ENCODE measurements at places on chromosomes 5 and 9.

DNA sequence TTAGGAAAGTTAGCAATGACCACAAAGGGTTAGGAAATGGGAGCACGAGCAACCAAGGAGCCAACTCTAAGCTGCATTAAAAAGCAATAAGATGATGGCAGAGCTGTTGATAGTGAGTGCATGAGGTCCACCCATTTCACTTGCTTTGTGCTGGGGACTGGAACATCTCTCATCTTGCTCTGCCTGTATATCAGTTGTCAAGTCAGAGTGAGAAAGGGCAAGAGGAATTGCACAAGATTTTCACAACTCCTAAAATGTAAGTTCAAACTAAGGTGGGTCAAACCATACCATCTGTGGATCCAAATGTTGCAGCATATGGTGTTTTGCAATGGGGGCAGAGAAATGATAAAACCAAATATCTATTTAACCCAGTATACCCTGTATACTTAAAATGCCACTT is 2.8 kb upstream of the ESM1 start:
- DNase-seq: no peak

- no peak for DNase-seq
Observed at GRCh38 chr5:27489701-27490100, 451.3 kb upstream of the CDH9 start.

DNA sequence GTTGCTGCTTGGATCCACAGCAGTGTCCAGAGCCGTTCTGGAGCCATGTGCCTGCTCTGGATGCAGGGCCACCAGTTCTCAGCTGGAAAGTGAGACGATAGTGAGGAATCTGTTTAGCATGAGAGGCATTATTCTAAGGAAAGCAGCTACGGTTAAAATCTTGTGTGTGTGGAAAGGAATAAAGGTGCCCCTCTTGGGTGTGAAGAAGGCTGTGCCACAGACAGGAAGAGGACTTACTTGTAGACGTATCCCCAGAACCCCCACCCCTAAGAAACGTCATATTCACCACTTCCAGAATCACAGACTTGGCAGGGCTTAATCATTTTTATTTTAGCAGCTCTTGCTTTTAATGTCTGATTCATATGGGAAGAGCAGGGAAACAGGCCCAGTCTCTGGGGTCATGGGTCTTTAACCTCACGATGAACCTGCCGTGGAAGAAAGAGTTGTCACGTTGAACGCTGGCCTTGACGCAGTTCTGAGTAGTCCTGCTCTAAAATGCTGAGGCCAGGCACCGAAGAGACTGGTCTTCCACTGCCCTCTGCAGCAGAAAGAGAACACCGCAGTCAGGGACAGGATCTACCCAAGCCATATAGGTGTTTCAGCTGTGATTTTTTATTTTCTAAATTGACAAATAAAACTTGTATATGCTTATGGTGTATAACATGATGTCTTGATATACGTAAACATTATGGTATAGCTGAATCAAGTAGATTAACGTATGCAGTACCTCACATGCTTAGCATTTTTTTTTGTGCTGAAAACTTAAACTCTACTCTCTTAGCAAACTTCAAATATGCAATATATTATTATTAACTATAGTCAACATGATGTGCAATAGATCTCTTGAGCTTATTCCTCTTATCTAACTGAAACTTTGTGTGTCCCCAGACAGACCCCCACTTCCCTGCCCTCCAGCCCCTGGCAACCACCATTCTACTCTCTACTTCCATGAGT is 38.8 kb downstream of the CARTPT start:
- DNase-seq: no peak

GRCh38 chr9:124761710-124762109 is 9.4 kb downstream of the NR6A1 start:
- DNase-seq: no peak

DNA sequence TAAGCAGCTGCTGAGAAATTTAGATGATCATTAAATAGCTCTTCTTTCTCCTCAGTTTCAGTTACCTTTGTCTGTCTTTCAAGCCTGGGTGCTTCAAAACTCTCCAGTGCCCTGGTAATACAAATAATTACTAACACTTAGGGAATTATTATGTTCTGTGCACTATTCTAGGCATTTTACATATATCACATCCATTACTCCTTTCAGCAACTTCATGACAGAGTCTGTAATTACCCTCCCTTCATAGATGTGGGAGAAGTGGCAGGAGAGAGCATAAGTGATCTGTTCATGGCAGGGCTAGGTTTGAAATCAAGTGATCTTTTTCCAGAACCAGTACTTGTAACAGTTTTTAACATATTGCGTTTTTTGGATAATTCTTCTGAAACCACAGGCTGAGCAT is 32.0 kb downstream of the MAN2A1 start:
- DNase-seq: no peak

DNA sequence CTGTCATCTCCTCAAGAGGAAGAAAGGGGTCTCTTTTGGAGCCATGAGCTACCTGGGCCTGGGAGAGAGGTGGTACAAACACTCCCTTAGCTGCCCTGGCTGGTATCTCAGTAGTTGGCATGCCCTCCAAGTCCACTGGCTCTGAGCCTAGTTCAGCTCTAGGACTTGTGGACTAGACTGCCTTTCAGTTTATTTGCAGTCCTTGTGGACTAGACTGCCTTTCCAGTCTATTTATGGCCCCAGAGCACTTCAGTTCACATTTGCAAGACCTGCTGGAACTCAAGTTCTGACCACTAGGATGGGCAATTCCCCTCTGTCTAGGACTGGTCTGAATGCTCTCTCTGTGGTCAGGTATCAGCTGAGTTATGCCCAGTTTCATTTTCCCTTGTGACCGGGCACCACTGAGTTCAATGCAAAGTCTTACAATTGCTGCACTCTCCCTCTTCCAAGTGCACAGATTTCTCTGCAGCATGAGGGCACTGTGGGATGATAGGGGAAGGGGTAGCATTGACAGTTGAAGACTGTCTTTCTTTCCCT is 1019.0 kb downstream of the TAF11L14 start:
- no peak for DNase-seq

GRCh38 chr5:67133776-67134175 is 62.8 kb downstream of the CD180 start:
- no peak for DNase-seq

DNA sequence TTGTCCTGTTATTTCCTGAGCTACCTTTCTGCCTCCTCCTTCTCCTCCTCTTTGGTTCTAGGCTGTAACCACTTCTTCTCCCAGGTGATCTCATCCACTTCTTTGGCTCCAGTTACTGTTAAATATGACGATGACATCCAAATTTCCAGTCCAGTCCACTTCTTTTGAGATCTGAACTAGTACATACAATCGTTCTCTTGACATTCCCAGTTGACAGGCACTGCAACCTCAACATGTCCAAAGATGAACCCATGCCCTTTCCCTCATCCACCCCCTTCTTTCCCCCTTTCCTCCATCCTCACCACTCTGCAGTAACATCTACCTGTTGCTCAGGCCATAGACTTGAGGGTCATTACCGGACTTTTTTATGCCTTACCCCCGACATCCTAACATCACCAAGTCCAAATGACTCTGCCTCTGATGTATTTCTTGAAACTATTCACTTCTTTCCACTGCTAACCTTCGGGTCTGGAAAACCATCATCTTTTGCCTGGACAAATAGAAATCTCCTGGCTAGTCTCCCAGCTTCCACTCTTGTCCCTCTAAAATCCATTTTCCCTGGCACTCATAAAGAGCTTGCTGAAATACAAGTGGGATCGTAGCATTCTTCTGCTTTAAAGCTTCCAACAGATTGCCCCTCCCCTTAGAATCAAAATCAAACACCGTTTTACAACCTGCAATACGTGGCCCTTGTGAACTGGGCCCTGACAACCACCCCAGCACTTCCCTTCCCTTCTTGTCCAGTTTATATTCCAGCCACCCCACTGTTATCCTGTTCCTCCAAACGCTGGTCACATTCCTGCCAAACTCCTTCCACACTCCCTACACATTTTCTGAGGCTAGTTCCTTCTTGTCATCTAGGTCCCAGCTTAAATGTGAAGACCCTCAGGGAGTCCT is 31.5 kb downstream of the KLF9 start:
- no peak for DNase-seq

DNA sequence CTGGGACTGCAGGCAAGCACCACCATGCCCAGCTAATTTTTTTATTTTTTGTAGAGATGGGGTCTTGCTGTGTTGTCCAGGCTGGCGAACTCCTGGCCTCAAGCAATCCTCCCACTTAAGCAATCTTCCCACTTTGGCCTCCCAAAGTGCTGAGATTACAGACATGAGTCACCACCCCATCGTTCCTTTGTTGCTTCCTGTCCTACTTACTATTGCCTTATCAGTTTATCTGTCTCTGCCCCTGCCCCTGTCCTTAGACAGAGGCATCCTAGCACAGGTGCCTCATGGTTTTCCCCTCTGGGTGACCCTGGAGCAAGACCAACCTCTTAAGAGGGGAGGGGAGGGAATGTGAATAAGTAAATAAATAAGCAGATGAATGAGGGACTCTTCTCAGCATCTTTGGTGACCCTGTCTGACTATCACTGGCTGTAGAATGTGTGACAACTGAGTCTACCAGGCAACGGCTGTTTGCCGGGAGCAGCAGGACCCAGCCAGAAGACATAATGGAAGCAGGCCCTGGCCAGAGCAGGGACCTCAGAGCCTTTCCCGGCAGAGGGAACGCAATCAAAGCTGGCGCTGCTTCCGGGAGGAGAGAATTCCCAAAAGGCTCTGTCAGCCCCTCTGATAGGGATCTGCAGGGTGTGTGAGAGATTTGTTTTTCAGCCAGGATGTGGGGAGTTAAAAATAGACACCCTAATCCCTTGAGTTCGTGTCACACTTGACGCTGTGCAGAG is 43.8 kb upstream of the DAB2IP start:
- DNase-seq: no peak

GRCh38 chr5:15704397-15704947 is 204.5 kb downstream of the FBXL7 start:
- DNase-seq: no peak

DNA sequence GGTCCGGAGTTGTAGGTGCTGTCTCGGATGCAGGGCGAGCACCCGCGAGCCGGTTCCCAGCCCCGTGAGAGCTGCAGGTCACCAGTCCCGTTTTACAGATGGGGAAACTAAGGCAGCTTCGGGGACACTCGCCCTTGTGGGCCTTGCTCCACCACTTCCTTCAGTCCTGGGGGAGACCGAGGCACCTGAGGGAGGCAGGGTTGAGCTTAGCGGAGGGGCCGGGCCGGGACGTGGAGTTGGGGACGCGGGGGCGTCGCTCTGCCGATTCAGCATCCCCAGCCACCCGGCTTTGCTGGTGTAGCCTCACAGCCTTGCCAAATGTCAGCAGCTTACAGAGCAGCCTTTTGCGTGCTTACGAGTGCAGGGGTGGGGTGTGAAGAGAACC is 530 bp downstream of the BBLN start:
- DNase-seq: no peak

DNA sequence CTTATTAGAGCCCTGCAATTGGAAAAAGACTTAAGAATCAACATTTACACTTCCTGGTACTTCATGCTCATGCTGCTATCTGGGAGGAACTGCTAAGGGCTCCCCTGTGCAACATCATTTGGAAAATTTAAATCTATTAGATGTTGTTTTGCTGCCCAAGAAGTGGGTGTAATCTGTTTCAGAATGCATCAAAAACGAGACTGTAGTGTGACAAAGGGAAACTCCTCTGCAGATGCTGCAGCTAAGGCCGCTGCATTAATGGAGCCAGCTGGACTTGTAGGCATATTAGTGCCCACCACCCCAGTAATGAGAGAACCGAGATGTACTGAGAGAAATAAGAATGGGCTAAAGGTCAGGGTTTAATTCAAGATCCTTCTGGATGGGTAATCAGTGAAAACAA is 11.1 kb upstream of the PAIP1 start:
- no peak for DNase-seq

DNA sequence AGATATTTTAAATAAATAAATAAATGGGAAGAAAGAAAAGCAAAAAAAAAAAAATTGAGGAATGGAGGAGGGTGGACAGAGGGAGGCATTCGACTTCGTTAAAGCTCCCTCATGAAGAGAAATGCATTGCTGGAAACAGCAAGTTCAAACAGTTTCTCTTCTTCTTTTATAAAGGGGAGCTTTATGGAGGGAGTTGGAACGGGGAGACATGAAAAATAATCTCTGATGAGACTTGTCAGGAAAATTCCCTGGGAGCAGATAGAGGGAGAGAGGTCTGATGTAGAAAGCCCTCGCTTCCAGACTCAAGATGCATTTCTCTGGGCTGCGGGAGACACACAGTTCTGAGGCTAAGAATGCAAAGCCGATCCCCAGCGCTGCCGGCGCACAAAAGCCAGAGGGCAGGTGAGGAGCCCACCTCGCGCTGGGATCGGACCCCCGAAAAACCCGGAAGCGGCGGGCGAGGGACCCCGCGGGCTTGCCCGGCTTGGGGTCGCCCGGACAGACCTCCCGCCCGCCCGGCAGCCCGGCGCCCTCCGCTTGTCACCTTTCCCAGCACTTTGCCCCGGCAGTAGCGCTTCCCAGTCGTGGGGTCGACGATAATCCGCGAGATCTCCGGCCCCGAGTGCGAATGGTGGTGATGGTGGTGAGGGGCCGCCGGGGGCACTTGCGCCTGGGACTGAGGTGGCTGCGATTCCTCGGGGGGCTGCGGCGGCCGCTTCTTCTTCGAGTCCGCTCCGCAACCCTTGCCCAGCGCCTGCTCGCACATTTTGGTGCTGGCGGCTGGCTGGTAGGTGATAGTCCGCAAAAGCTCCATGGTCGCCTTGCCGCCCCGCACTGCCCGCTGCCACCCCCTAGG is 512 bp downstream of the PLK2 start:
- DNase-seq: no peak

DNA sequence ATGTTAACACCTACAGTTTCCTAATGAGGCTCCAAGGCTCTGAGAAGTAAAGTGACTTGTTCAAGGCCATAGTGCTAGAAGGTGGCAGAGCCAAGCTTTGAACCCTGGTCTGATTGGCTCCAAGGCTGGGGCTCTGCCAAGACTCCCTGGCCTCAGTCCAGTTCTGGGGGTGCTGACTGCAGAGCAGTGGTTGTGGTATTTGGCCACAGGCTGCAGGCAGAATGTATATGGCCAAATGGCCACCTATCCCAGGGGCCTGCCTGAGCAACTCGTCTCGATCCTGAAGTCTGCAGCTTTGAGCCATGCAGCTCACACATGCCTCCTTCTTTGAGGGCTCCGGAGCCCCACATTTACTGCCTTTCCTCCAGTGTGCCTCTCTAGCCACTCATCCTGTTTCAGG is 9.7 kb upstream of the NEK6 start:
- no peak for DNase-seq

GRCh38 chr5:84260140-84260539 is 124.5 kb downstream of the EDIL3 start:
- no peak for DNase-seq

- no peak for DNase-seq
Observed at GRCh38 chr9:128771094-128771721, 519 bp downstream of the ZER1 start.

GRCh38 chr5:140609126-140609525 is 23.8 kb downstream of the CD14 start:
- no peak for DNase-seq
